ENCODE measurements at places on chromosomes 13 and 19.

GRCh38 chr19:55058781-55059610 lies 4.0 kb downstream of the RDH13 start:
- no peak for DNase-seq

- peak; percentile 20 for DNase-seq
Measured at GRCh38 chr13:91162180-91162579, 185.3 kb upstream of the MIR17HG start.

GRCh38 chr19:23993440-23993839 lies 78.8 kb downstream of the ZNF726 start:
- DNase-seq: no peak

DNA sequence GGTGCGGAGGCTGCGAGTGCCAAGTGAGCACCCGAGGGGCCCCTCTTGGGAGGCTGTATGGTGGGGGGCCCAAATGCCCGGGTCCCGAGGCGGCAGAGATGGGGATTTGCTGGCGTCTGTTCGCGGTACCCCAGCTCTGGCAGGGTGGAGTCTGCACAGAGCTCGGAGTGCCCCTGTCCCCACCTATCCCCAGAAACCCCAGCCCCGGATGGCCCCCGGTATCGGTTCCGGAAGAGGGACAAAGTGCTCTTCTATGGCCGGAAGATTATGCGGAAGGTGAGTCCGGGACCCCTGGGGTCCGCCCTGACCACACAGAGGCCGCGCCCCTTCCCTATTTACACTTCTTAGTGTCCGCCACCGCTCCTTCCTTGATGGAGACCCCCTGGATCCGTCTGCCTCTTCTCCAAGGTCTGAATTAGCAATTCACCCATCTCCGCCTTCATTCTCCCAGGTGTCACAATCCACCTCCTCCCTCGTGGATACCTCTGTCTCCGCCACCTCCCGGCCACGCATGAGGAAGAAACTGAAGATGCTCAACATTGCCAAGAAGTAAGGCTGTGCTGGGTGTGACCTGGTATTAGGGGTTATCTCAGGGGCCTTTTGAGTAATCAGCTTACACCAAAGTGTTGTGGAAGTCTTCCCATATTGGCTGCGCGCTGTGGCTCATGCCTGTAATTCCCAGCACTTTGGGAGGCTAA lies 630 bp downstream of the PNPLA6 start:
- no peak for DNase-seq

- no peak for DNase-seq
Measured at GRCh38 chr19:18586306-18586705, 2.3 kb upstream of the REX1BD start.

DNA sequence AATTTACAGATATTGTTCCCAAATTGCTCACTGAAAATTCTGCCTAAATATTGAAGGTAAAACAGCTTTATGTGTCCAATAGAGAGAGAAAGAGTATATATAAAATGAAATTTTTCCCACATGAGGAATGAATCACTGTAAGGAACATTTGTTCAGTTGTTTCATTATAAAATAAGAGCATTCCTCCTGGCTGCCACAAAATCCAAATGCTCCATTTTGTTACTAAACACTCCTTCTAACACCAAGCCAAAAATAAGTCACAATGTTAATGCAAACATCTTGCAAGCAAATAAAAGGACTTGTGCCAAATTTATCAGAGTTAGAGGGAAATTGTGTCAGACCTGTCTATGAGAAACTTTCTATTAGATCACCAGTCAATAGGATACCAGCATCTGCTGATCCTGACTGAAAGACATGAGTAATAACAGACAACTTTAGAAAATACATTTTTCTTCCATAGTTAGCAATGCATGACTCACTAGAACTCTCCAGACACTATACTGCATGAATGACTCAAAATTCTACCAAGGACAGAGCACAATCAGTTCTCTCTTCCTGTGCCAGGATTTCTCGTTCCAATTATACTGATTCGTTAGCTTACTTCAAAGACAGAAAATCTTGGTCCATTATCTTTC lies 83.5 kb upstream of the FNDC3A start:
- no peak for DNase-seq

GRCh38 chr13:22505489-22505888 lies 675.3 kb upstream of the SGCG start:
- no peak for DNase-seq
